ENCODE measurements at places on chromosomes 6 and 20.

GRCh38 chr6:105587349-105588122 lies 184.7 kb upstream of the PREP start:
- no peak for DNase-seq

DNA sequence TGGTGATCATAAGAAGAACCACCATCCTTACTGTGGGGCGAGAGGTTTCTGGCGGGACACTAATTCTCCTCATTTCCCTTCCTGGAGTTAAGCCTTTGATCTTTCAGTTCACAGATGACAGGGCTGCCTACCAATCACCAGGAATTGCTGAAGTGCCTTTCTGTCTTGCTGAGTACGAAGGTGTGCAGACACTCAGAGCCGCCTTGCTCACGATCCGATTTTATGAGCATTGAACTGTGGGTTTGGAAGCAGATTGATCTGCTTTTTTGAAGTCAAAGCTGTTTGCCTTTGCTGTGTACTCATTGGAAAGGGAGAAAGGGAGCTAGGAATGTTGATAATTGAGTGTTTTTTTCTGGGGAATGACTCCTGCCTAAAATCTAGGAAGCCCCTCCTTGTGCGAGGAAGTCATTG lies 129.1 kb upstream of the SALL4 start:
- DNase-seq = no peak

DNA sequence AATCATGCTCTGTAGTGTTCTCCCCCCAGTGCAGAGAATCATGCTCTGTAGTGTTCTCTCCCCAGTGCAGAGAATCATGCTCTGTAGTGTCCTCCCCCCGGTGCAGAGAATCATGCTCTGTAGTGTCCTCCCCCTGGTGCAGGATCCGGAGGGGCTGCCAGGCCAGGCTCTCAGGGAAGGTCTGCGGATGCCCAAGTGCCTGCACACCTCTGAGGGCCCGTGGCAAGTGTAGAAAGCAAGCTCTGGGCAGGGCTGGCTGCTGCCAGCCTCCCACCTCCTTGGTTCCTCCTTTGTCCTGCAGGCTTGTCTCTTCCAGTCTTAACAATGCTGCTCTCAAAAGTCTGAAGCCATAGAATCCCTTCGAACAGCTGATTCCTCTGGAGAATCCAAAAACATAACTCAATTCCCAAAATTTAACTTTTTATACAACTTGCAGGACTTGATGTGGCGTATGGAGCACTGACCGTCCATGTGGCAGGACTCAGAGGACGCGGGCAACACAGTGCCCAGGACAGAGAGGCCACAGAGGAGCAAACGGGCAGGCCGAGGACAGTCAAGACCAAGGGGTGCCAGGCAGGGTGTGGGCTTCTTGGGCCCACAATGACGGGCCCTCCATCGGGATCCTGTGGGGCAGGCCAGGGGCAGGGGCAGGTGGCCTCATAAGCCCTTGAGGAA lies 44.6 kb upstream of the BHLHE23 start:
- DNase-seq = no peak

- no peak for DNase-seq
These were observed 85.6 kb downstream of the QKI start for GRCh38 chr6:163500105-163500504.
